ENCODE measurements at places on chromosomes 16 and 17.
A peak's percentile ranks its signal among the peaks of the same experiment; 100 is the strongest.

DNA sequence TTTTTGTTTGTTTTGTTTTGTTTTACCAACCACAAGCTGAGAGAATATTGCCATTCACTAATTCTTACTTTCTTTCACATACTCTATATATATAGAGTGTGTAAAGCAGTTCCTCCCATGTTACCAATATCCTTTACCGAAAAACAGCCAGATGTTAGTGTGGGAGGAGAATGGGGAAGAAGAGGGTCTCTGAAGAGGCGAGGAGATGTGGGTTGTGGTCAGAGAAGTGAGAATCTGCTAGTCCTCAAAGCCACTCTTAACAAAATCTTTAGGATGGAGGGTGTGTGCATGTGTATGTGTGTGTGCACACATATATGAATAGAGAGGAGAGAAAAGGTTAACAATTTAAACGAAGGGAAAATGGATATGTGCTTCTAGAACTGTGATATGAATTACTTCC is 80.6 kb downstream of the TUBD1 start:
- no peak for DNase-seq

GRCh38 chr16:49924078-49924477 is 68.2 kb upstream of the ZNF423 start:
- peak; percentile 64 for DNase-seq

DNA sequence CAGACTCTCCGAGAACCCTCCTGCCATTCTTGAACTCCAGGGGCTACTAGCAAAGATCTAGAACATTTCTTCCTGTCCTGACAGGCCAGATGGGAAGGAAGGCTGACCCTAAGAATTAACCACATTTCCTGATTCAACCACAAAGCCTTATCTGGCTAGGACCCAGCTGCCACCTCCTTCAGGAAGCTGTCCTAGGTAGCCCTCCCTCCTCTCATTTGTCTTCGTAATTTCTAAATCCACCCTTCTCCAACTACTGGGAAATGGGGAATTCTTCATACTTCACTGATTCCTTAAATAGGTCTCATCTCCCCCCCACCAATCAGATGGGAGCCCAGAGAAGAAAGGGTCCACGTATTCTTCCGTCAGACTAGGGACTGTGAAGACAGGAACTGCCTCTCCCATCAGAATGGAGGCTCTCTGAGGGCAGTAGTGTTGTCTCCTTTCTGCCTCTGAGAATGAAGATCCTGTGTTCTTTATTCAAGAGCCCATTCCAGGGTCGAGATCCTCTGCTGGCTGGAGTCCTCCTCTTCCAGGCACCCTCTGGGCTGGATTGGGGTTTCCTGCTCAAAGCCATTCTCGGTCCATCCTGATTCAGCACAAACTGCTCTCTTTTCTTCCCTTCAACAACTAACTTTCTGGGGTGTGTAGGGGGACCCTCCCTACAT is 2.1 kb downstream of the SAMD14 start:
- DNase-seq = peak; percentile 63

DNA sequence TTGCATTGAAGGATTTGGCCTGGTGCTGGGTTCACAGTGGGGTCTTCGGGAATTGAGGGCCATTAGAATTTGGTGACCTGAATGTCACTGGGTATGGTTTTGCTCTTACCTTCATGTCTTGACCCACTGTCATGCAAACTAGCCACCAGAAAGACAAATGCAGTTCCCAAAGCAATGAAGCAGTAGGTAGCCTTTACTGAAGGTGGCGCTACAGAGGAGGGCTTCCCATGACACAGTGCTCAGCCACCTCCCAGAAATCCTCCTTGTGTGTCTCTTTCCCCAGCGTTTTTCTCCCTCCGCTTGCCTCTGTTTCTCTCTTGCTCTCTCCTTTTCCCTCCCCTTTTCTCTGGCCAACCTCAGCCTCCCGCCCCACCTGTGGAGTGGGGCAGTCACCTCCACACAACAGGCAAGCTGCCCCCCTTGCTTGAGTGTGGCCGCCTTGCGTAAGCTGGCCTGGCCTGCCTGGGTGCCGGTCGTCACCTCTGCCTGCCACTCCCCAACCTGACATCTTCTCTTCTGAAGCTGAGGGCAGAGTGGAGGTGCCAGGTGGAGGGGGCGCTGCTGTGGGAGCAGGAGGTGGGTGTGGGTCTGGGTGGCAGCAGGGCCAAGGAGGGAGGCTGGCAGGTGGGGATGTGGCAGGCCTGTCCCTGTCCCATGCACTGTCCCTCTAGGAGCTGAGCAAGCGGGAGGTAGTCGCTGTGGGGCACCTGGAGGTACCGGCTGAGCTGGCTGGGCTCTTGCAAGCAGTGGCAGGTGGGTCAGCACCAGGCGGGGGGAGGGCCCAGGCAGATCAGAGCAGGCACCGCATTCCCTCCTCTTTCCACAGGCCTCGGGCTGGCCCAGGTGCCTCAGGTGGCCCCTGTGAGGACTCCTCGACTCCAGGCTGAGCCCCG is 34.7 kb downstream of the MYO15A start:
- DNase-seq = peak; percentile 78

DNA sequence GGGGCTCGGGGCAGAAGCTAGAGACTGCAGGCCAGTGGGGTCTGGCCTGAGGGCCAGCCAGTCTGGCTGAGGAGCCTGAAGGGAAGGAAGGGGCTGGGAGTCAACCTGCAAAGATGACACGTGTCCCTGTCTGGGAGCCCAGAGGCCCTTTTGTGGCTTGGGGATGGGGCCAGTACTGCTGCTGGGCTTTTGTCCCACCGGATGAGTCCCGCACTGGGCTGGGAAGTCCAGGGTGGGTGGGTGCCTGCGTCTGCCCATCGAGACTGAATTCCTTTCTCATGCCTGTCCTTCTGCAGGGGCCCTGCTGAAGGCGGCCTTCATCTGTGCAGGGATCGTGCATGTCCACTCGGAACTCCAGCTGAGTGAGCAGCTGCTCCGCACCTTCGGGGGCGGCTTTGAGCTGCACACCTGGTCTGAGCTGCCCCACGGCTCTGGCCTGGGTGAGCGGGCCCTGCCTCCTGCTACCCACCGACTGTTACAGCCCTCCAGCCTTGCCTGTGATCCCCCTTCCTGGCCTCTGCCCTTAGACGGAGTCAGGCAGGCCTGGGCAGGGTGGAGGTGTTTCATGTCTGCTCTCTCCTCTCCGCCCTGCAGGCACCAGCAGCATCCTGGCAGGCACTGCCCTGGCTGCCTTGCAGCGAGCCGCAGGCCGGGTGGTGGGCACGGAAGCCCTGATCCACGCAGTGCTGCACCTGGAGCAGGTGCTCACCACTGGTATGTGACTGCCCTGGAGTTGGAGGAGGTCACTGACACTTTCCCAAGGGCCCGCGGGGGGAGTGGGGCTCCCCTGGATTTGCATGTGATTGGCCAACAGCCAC is 20.9 kb downstream of the FCSK start:
- no peak for DNase-seq

DNA sequence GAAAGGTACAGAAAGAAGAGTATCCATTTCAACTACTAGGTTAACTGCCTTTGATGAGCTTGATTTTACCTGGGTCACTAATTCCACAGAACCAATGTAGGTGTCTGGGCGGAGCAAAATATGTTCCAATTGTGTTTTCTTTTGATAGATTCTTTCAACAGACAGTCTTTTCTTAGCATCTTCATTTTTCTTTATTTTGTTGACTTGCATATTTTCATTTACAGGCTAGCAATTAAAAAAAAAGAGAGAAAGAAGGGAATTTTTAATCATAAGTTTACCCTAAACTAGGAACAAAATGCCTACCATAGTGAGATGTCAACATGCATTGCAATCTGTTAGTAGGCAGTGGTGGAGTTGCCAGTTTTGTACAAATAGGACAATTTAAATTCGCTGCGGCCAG is 1.0 kb downstream of the TOP2A start:
- no peak for DNase-seq
